ENCODE measurements at places on chromosomes 12 and 14.

GRCh38 chr12:52230364-52231281 is 2.4 kb upstream of the KRT7 start:
- no peak for DNase-seq

DNA sequence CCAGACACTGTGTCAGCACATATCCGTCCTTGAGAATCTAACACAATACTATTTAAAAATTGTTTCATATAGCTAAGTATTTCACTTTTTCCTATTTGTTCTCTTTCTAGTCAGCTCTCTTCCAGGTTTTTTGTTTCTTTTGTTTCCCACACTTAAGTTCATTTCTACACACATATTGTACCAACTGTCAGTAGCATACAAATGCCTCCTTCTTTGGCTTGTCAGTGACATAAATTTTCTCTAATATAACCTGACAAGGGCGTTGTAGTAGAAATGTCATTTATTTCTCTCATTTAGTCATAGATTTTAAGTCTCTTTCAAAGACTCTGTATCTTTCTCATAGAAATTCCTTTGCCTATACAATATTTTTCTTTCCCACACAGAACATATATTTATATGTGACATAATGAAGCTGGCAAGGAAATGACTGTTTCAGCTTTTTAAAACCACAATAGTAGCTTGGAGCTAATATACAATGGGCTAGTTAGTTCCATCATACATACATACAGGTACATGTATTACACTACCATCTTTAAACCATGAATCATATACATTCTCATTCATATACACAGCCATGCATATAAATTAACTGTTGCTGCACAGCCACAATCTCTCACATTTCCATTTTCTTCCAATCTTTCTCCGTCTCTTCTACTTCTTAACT is 42.3 kb upstream of the EPS8 start:
- no peak for DNase-seq

DNA sequence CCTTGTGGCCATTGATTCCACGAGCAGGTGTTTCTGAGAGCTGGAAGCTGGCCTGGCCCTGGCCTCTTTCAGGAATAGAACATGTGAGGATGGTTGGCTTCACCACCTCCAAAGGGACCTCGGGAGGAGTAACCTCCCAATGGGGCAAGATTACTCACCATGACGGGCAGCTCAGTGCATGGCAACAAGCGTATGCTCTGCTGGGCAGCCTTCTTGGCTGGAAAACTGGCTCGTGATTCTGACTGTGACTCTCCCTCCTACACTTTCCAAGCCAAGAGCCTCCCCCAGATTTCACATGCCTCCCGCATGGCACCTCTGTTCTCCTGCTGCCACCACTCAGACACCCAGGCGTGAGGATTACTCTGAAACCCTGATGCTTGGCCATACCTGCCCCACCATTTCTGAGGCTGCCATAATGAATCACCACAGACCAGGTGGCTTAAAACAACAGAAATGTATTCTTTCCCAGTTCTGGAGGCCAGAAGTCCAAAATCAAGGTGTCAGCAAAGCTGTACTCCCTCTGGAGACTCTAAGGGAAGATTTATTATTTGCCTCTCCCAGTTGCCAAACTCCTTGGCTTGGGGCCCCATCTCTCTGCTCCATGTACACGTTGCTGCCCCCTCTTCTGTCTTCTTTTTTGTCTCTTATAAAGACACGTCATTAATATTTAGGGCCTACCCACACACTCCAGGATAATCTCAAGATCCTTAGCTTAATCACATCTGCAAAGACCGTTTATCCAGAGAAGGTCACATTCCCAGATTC is 215.9 kb downstream of the CHST11 start:
- DNase-seq: peak; percentile 76

- DNase-seq: peak; percentile 77
These were observed 30.2 kb upstream of the CIPC start for GRCh38 chr14:77067632-77068516.

- DNase-seq: peak; percentile 89
These were observed 16.1 kb upstream of the KRT73 start for GRCh38 chr12:52634266-52635056.

GRCh38 chr12:96454396-96454795 is 35.0 kb upstream of the CFAP54 start:
- DNase-seq: no peak

DNA sequence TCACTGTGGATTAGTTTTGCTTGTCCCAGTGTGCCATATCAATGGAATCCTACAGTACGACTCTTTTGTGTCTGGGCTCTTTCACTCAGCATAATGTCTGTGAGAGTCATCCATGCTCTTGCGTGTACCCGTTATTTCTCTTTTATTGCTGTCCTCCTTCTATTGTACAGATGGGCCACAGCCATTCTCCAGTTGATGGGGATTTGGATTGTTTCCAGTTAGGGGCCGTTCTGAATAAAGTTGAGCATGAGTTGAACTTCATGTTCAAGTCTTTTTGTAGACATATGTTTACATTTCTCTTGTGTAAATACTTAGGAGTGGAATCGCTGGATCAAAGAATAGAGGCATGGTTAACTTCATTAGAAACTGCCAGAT is 38.3 kb downstream of the MYO1H start:
- no peak for DNase-seq

- peak; percentile 89 for DNase-seq
These were observed 19.3 kb upstream of the SERPINA6 start for GRCh38 chr14:94342334-94342934.

- no peak for DNase-seq
These were observed 108.9 kb downstream of the SLC6A15 start for GRCh38 chr12:84803661-84804060.

DNA sequence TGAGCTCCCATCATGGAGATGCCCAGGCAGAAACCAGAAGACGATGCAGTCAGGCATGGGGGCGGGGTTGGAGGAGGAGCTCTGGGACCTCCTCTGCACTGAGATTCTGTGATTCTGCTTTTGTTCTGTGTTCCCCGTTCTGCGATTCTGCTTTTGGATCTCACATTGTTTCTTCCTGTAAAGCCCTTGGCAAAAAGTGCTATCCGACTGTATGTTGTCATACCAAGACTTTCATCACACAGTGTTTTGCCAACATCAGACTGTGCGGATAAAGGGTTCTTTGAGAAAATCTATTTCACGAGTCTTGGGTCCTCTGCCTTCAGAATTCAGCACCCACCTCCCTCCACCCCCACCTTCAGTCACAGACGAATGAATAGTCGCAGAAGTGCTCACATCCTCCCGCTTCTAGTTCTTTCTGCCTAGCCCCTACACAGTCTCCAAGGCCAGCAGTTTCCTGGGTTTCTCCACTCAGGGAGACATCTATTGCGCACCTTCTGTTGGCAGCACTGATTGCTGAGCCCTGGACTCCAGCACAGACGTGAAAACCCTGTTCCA is 24.7 kb upstream of the PWP1 start:
- DNase-seq: no peak

- DNase-seq: no peak
These were observed 35.0 kb downstream of the ITPR2 start for GRCh38 chr12:26798023-26798422.

DNA sequence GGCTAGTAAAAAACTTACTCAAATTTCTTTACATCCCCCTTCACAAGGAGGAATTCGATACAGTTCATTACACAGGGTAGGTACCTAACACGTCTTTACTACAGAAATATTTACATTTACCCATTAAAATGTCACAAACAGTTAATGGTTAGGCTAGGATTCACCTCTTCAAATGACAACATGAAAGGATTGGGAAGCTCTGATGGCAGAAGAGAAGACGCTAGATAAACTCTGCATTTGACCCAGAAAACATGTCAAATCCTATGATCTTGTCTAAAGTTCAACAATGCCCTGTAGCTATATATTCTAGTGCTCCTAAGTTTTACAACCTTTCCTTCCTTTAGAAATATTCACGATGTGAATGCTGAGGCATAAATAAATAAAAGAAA is 64.8 kb downstream of the DENND5B start:
- DNase-seq: no peak

GRCh38 chr14:33836900-33837577 is 113.8 kb downstream of the EGLN3 start:
- DNase-seq: no peak

- peak; percentile 93 for DNase-seq
These were observed 32.9 kb upstream of the MDM1 start for GRCh38 chr12:68364893-68365725.

DNA sequence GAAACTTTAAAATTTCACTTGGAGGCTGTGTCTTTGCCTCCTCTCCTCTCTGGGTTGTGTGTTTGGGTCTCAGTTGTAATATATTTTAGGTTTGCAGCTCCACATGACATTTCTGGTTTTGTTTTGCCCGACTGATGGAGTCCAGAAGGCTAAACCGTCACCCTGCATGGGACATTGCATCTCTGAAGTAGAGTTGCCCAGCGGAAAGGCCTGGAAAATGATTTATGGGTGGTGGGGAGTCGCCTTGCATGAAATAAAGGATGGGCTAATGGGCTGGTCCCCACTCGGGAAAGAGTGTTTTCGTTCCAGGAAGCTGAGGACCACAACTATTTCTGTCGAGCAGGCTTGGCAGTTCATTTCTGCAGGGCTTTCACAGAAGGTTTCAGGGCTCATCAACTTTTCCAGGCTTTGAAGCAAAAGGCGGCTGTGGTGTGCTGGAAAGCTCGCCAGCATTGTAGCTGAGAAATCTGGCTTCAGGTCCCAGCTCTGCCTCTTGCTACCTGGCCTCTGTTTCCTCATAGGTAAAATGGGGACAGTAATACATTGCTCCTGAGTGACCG is 74.8 kb upstream of the GSC start:
- no peak for DNase-seq

GRCh38 chr12:54381136-54381535 is 3.4 kb downstream of the ZNF385A start:
- no peak for DNase-seq

DNA sequence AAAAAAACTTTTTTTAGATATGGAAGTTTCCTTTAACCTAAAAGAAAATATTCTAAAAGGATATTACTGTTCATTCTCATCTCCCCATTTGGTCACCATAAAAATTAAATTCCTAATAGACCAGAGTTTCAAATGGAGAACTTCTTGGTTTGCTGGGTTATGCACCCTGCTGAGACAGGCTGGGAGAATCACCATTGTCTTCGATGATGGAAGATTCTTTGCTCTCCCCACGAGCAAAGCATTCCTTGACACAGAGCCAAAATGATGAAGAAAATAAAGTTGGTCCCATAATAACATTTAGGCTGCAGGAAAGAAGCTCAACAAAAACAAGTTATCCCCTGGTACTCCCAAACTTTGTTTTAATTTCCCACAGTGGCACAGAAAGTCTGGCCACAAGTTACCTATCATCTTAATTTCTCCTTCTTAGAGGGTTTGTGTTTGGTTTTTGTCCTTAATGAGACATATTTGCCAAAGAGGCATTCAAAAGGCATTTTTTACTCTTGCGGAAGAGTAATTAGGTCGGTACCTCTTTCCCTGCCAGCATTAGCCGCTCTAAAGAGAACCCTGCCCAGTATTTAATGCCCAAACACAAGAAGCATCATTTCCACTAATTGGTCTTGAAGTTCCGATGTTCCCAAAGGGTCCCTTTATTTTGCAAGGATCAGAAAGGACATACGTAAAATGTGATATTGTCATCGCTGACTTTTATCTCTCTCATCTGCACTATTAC is 4.8 kb downstream of the DIO2 start:
- DNase-seq: no peak

- no peak for DNase-seq
These were observed 71.1 kb downstream of the PTPRR start for GRCh38 chr12:70849265-70849960.

GRCh38 chr14:106586098-106586704 is 1059.8 kb downstream of the TMEM121 start:
- peak; percentile 82 for DNase-seq

- DNase-seq: no peak
These were observed 117.3 kb upstream of the NAP1L1 start for GRCh38 chr12:76201758-76202157.

- no peak for DNase-seq
These were observed 7.5 kb downstream of the ITGA5 start for GRCh38 chr12:54411391-54412241.

DNA sequence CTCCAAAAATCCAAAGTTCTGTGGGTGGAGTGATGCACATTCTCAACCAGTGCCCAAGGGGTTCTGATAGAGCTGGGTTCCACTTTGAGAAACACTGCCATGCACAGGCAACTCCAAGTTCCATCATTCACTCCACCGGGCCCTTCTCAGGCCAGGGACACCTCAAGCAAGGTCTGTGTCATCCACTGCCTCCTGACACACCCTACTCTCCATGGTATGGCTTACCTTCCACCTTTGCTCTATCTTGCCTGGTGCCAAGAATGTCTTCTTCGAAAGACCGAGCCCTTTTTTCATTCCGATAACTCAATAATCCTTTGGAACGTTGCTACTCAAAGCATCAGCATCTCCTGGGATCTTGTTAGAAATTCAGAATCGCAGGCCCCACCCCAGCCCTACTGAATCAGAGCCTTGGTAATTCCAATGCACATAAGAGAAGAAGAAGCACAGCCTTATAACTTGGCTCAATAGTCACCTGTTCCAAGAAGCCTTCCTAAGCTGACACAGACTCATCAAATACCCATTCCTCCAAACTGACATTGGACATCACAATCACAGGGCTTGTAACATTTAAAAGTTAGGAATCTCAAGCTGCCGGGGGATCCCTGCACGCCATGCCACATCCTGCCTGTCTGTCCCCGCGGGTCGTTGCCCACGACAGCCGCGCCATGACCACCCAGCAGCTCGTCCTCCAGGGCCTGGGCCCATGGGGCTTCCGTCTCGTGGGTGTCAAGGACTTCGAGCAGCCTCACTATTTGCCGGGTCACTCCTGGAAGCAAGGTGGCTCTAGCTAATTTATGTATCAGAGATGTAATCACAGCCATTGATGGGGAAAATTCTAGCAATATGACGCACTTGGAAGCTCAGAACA is 66.4 kb downstream of the VCPKMT start:
- no peak for DNase-seq

DNA sequence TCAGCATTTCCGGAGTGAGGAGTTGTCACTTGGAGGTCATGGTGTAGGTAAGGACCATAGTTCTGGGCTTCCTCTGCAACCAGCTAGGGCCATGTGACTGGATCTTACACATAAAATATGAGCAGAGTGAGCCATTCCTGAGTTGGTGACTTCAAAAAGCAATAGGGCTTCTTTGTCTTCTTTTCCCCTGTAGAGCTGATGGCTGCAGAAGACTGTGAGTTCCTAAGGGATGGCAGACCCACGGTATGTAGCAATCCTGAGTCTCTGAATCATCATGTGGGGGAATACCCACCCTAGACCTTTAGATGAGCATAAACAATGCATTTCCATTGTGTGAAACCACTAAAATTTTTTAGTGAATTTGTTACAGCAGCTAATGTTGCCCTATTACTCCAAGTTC is 151.1 kb upstream of the TBX3 start:
- DNase-seq: no peak

DNA sequence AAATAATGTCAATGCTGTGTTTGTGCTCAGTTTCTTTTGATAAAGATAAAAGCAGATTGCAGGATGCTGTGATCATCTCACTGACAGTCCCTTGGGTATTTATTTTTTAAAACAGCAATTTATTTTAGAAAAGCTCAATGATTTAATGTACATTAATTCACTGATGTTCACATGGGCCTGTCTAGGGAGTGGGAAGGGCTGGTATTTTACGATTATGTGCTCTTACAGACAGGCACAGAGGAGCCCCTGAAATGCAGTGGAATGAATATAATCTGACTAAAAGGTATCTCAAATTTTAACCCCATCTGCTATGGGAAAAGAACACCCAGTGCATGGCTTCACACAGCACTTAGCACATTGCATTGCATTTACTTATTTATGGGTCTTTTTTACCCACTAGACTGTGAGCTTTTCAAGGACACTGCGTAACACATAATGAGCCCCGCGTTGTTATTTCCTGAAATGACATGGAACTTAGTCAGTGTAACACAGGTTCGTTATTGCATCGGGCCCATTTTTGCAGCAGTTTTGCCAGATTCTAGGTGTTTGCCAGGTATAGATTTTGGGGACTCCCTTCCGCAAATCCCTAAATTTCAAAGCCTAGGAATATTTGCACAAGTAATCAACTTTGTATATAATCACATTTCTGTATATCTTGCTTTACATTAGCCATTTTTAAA is 425.3 kb upstream of the FBXO33 start:
- DNase-seq: no peak
